H1 (cell line): ENCODE measurements at places on chromosomes 6 and 20. TPM values are rescaled to one million over a fixed set of nuclear protein-coding genes. Genes with fewer than 3 reads are reported as not detected.
A peak's percentile ranks its signal among the peaks of the same experiment; 100 is the strongest.

The WFDC2 gene
- total RNA-seq = 77.9 and 86.0 TPM in 2 replicates

GRCh38 chr6:11876934-11877433 lies 98.4 kb upstream of the ADTRP start:
- no peaks in the 10 kb centered on the region for H3K27me3 ChIP-seq
- H3K36me3 ChIP-seq = no peaks in the 10 kb centered on the region
- H3K4me3 ChIP-seq = no peak overlapping the region
- H3K27ac ChIP-seq = no peak overlapping the region

GRCh38 chr6:16238963-16239797 lies 793 bp downstream of the GMPR start:
- peak overlapping the region; percentile 39 for H3K4me3 ChIP-seq
- 0 out of 2 replicates have a peak, but pooled peaks cover 2% of the 10 kb centered on the region for H3K4me1 ChIP-seq
- H3K36me3 ChIP-seq = no peaks in the 10 kb centered on the region
- H3K27ac ChIP-seq = no peak overlapping the region

DNA sequence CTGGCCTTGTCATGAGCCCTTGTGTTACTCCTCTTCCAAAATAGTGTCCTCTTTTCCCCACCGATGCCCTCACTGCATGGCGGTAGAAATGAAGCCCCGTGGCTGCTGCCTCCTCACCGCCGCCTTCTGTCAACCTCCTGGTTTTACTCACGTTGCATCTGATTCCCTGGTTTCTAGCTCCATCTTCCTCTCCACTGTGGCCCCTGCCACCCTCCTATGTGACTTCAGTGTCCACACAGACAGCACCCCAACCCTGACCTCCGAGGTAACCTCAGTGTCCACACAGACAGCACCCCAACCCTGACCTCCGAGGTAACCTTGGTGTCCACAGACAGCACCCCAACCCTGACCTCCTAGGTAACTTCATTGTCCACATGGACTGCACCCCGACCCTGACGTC lies 122.8 kb upstream of the THBS2 start:
- no peaks in the 10 kb centered on the region for H3K36me3 ChIP-seq
- no peak overlapping the region for H3K4me3 ChIP-seq
- no peak for DNase-seq
- no peaks in the 10 kb centered on the region for H3K27me3 ChIP-seq

The SLC2A10 gene
- total RNA-seq = 9.7 and 9.9 TPM in 2 replicates

The FAM209A gene
- not detected in 2 replicates for total RNA-seq

GRCh38 chr6:26032340-26033084 lies 54.7 kb upstream of the HFE start:
- peak overlapping the region; percentile 95 for H3K4me3 ChIP-seq
- no peaks in the 10 kb centered on the region for H3K36me3 ChIP-seq
- peaks cover 2% of the 10 kb centered on the region; the same call in 1 of the 2 replicates for H3K4me1 ChIP-seq
- DNase-seq = no peak
- peak overlapping the region; percentile 96 for H3K27ac ChIP-seq

The FAM184A gene
- 11.3 and 12.1 TPM in 2 replicates for total RNA-seq
